Activated T-helper 1 cell treated with Interleukin-2 at 50 U/mL for 16 hours (primary cell): ENCODE measurements at places on chromosomes 16 and 17.

DNA sequence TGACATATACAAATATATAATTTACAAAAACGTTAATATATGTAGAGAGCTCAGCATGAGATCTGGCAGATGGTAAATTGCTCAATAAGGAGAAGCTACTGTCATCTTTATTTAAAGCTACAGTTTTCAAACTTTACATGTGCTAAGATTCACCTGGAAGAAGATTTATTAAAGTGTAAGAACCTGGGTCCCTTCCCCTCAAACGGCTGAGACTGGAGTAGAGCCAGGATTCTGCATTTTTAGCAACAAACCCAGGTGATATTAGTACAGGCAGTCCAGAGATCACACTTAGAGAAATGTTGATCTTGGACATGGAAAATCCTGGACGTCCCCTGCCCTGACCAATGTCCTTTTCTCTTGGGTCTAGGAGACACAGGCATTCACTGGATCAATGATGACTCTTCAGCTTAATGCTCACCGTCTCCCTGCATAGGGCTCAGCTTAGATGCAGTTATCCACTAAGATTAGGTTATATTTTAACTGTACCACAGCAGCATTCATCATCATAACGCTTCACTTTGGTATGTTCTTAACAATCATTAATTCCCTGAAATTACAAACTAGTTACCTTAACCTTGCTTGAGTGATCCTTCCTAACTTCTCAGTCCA, 20.4 kb downstream of the CDR2 start:
- no peak for DNase-seq

GRCh38 chr16:10940501-10941079, 1.7 kb downstream of the DEXI start:
- no peak for DNase-seq

GRCh38 chr17:42322382-42323267, 34.3 kb downstream of the STAT5A start:
- peak; percentile 84 for DNase-seq

GRCh38 chr17:58276423-58276822, 4.3 kb downstream of the MPO start:
- no peak for DNase-seq

- no peak for DNase-seq
These were observed 693 bp downstream of the CLDN7 start for GRCh38 chr17:7261379-7262191.

DNA sequence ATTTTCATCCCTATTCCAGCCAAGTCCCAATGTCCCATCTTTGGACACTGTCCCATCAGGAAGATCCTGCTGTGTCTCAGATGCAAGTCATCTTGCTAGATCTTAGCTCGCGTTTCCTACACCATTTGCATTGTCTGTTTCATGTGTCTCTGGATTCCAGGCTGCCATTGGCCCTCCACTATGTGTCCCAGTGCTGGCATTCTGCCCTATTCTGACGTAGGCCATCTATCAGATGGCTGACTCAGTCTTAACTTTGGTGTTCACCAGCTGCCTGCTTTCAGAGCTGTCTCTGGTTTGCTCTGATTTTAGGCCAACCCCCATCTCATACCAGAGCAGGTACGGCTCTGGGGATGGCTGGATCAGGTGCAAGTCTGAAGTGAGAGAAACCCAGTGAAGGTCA, 300.9 kb upstream of the ASIC2 start:
- DNase-seq: no peak

GRCh38 chr17:10807704-10808128, 3.8 kb upstream of the TMEM238L start:
- no peak for DNase-seq
